K562 (cell line): ENCODE measurements at places on chromosomes 2 and 18. TPM values are rescaled to one million over a fixed set of nuclear protein-coding genes. Genes with fewer than 3 reads are reported as not detected.

DNA sequence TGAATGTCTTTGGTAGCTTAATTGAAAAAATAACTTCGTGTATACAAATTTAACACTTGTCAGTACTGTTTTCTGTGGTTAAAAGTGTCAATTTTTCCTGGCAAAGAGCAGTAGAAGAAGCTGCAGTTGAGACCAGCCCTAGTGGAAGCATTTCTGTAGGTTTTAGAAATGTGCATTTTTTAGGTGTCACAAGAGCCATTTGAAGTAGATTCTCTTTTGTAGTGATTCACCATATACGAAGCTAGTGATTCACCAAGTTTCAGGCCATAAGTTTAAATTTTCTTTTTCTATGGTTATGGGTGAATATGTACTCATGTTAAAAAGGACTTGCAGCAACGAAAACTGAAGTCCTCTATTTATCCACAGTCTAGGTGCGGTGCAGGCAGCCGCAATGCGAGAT is 4.2 kb downstream of the NABP1 start:
- DNase-seq: no peak

- no peak for DNase-seq
Measured at GRCh38 chr18:23178661-23179081, 43.4 kb downstream of the CABLES1 start.

DNA sequence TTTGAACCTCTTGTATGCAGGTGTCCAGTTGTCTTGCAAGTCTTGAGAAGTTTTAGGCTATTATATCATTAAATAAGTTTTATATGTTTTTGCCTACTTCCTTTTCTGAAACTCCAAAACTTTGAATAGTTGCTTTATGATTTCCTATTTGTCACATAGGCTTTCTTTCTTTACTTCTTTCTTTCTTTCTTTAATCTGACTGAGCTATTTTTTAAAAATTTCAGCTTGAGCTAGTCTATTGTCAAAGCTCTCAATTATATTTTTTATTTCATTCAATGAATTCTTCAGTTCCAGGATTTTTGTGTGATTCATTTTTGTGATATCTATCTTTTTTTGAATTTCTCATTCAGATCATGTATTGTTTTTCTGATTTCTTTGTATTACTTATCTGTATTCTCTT is 102.1 kb upstream of the TMEM178A start:
- DNase-seq: no peak

DNA sequence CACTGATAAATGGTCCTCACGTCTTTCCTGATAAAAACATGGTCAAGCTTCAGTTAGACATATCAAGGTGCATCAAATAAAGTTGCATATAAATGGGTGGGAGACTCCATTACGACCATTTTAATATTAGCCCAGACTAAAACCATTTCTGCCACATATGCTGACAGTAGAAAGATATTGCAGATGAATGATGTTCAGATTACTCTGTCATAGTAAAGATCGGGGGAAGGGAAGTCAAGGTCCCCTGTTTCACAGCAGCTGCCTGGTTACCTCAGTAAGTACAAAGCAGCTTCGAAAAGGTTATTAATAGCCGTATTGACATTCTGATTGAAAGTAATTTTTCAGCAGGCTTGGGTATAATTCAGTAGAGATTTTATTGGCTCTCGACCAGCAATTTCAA is 927.7 kb upstream of the CDH2 start:
- no peak for DNase-seq

DNA sequence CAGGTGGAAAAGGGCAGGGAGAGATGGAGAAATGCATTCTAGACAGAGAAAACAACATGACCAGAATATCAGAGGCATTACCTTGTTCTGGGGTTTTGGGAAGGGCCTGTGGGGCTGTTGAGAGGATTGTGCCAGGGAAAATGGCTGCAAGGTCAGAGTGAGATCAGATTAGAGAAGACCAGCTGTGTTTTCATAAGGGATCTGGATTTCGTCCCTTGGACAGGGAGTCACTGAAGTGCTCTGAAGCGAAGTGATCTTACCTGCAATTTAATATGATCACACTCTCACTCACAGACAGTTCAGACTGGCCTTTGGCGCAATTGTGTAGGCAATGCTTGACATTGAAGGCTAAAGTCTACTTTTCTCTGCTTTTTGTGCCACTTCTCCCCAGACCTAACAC is 20.3 kb upstream of the REG3G start:
- no peak for DNase-seq

DNA sequence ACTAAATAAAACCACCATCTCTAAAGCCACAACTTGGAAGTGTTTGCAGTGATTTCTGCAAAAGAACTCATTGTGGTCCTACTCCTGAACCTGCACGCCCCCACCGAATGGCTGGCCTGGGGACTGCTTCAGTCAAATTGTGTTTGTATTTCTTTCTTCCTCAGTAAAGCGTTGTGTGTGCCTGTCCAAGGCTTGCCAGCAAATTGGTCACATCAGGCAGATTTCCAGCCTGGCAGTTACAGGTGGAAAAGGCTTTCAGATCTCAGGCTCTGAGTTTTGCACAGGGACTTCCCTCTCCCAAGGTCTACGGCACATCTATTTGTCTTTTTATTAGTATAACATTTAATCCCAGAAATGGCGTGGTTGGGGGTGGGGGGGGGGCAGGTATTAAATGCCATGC is 54.0 kb upstream of the NOSTRIN start:
- DNase-seq: no peak

DNA sequence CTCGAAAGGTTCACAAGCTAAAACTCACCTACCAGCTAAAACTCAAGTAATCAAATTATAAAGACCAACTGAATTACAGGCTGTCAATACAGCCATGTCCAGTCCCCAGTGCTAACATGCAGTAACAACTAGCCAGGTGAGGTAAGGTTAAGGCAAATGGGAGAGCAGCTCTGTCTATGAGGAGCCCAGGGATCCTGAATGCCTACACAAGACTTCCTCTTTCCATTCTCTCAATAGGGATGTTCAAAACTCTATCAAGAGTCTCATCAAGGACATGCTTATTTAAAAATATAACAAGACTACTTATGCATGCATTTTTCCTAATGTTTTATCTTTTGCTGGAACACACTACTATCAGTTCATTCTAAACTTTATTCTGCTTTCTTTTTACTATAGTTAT is 20.4 kb downstream of the REV1 start:
- DNase-seq: no peak

DNA sequence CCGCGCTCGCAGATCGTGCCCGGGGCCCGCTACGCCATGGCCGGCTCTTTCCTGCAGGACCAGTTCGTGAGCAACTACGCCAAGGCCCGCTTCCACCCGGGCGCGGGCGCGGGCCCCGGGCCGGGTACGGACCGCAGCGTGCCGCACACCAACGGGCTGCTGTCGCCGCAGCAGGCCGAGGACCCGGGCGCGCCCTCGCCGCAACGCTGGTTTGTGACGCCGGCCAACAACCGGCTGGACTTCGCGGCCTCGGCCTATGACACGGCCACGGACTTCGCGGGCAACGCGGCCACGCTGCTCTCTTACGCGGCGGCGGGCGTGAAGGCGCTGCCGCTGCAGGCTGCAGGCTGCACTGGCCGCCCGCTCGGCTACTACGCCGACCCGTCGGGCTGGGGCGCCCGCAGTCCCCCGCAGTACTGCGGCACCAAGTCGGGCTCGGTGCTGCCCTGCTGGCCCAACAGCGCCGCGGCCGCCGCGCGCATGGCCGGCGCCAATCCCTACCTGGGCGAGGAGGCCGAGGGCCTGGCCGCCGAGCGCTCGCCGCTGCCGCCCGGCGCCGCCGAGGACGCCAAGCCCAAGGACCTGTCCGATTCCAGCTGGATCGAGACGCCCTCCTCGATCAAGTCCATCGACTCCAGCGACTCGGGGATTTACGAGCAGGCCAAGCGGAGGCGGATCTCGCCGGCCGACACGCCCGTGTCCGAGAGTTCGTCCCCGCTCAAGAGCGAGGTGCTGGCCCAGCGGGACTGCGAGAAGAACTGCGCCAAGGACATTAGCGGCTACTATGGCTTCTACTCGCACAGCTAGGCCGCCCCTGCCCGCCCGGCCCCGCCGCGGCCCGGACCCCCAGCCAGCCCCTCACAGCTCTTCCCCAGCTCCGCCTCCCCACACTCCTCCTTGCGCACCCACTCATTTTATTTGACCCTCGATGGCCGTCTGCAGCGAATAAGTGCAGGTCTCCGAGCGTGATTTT is 7.6 kb downstream of the TBR1 start:
- DNase-seq: no peak

GRCh38 chr2:60549928-60550177 is 3.6 kb downstream of the BCL11A start:
- no peak for DNase-seq

DNA sequence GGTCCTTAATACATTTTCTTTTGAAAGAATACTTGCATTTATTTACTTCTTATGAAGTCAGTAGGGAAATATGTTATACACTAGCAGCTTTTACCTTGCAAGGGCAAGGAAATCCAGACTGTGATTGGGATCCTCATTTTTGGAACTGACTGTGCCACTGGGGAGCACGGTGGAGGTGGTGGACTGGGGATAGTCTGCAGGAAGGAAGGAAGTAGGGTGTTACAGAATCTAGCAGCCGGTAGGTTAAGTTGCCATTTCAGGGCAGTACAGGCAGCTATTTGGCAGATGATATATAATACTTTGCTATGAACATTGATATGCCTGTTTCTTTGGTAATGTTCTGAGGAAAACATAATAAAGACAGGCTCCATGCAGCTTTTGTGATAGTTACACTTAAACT is 238.3 kb downstream of the PHLPP1 start:
- DNase-seq: no peak

GRCh38 chr18:323253-323622 is 55.4 kb upstream of the THOC1 start:
- no peak for DNase-seq

DNA sequence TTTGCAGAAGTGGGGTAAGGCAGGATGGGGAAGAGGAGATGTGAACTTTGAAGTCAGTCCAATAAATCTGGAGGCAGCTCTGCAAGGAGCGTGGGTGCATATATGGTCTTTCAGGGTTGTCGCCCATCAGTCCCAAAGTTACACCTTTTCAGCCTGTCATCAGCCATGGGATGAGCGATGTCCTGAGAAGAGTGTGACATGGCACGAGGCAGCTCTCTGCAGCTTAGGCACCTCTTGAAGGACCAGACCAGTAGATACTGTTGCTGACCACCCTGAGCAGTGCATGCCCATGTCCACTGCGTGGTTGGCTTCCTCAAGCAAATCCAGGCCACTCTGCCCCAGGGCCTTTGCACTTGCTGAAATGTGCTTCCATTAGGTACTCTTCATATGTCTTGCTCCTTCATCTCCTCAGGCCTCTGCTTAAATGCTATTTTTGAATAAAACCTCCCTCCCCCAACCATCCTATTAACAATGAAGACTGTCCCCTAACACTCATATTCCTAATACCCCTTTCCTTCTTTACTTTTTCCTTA is 171.7 kb downstream of the ACTR3 start:
- no peak for DNase-seq

DNA sequence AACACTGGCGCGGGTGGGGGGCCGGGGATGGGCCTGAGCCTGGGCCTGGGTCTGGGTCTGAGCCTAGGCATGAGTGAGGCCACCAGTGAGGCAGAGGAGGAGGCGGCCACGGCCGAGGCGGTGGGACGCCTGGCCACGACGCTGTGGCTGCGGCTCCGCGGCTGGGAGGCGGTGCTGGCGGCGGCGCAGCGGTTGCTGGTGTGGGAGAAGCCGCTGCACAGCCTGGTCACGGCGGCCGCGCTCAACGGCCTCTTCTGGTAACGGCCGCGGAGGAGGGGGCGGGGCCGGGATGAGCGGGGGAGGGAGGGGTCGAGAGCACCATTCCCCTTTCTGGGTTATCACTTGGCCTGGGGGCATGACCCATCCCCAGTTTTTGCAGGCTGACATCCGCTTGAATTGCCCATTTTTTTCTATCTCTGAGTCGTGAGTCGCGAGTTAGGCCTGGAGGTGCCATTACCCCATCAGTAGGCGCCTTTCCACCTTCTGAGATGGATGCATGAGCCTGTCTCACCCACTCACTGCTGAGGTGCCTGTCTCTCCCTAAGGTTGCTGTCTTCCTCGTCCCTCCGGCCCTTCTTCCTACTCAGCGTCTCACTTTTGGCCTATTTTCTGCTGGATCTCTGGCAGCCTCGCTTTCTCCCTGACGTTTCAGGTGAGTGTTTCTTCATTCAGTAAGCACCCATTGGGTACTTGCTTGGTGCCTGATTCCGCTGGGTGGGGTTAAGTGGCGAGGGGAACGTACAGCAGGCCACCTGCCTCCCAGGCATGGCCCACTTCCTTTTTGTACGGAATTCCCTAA is 501 bp downstream of the RETREG2 start:
- DNase-seq: peak; percentile 58

GRCh38 chr2:42342795-42343241 is 18.2 kb downstream of the COX7A2L start:
- no peak for DNase-seq

DNA sequence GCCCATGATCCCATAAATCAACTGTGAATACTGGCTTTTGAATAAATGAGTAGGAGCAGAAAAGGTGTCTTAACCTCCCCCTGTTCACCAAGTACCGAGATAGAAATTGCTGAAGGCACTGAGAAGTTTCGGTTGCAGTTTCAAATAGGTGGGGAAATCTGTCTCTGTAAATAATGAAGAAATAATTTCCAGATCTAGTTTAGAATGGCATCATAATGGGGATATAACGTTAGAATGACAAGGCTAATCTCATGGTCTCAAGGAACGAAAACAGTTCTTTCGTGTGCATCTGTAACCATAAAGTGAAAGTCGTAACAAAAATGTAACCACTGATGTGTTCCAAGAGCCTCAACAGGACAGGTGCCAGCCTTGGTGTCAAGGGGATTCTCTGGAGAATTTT is 49.9 kb upstream of the TMEM18 start:
- no peak for DNase-seq

GRCh38 chr18:47915930-47916329 is 14.5 kb downstream of the SMAD2 start:
- DNase-seq: no peak

- DNase-seq: no peak
Measured at GRCh38 chr2:8197101-8197500, 484.8 kb upstream of the ID2 start.

DNA sequence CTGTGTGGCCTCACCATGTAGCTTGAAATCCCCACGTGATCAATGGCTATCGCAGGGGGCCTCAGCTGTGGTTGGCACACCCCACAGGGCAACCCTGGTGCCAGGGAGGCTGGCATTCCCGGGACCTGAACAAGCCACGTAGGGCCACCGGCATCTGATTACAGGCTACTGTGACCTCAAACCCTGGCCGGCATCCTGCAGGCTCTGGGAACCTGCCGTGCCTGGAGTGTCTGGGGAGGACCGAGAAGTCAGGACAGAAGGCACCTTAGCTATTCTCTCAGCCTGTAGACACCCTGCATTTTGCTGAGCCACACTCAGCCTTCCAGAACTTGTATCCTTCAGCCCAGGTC is 213.0 kb downstream of the GLI2 start:
- no peak for DNase-seq

DNA sequence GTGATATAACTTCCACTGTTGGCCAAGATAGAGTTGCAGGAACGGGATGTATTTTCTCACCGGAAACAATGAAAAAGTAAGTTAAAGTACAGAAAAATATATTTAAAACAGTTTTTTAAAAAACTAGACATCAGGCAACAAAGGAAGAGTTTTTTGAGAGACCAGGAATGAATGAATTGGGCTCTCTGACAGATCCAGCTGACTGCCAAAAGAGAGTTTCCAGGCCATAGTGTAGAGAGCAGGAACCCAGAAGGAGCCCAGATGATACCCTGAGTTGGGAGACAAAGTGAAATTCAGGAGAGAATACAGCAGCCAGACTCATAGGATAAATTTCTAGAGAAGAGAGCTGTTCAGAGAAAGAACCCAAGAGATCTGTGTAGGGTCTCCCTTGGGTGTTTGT is 362.6 kb upstream of the SMIM21 start:
- no peak for DNase-seq

FIGN gene
- total RNA-seq: 0.02 TPM in 2 replicates

STON1 gene
- total RNA-seq: 0.96 and 0.98 TPM in 2 replicates

IL1A gene
- 0.09 TPM in 1 of 2 replicates, not detected in the other for total RNA-seq

TANC1 gene
- 0.13 and 0.20 TPM in 2 replicates for total RNA-seq

TLX2 gene
- not detected in 2 replicates for total RNA-seq

GCG gene
- total RNA-seq: 0.29 TPM in 1 of 2 replicates, not detected in the other
